Uterus (tissue), 4 donors: ENCODE measurements at places on chromosomes 2 and 18. TPM values are rescaled to one million over a fixed set of nuclear protein-coding genes. Genes with fewer than 3 reads are reported as not detected.

The ASB18 gene
- not detected for total RNA-seq

The RTKN gene
- 10.0 TPM for total RNA-seq

The SKA1 gene
- total RNA-seq, result not detected

The CD226 gene
- 2.9 TPM for total RNA-seq

DNA sequence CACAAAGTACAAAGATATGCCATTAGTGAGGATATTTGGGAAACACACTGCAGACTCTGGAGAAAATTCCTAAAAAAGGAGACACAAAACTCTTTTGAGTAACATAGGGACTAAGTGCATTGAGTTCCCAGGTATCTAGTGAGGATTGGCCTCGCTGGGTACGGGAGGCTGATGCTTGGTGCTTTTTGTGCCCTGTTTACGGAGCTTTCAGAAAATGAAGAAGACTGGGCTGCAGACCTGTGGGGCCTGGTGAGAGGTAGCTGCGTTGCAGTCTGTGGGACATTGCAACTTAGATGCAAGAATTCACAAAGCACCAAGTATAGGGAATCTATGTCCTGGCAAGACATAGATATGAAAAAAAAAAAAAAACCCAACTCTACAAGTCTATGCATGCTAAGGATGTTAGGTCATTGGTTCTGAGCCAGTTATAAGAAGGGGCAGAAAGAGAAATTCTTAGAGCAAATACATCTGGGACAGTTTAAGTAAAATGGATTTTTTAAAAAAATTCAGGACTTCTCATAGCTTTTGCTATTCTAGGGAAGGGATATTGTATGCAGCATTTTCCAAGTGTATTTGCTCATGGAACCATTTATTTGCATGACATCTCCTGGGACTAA, 156.0 kb downstream of the SLC4A3 start:
- no peak overlapping the region for H3K4me3 ChIP-seq
- no peak overlapping the region for H3K27ac ChIP-seq
- no peaks in the 10 kb centered on the region for H3K4me1 ChIP-seq
- DNase-seq, result no peak

DNA sequence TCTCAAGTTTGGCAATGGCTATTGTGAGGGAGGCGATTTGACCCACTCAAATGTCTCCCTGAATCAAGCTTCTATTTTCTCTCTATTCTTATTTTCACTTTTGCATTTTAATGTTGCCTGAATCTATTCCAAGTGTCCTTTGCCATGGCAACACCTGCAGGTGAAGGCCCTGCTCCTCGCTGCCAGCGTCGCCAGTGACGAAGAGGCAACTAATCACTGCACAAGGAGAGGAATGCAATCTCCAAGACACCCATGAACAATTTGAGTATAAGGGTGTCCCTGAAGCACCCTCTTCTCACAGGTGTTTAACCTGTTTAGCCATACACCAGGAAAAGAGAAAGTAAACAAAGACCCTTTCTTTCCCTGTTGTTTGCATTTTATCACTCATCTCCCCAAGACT, 165.6 kb upstream of the VRK2 start:
- peak overlapping the region; percentile 51 for H3K27ac ChIP-seq
- H3K36me3 ChIP-seq, result no peaks in the 10 kb centered on the region

- DNase-seq, result no peak
- no peak overlapping the region for H3K4me3 ChIP-seq
- no peaks in the 10 kb centered on the region for H3K36me3 ChIP-seq
- no peak overlapping the region for H3K27ac ChIP-seq
- H3K4me1 ChIP-seq, result no peaks in the 10 kb centered on the region
- no peaks in the 10 kb centered on the region for H3K27me3 ChIP-seq
Observed at GRCh38 chr2:17162713-17163112, 355.5 kb downstream of the RAD51AP2 start.

DNA sequence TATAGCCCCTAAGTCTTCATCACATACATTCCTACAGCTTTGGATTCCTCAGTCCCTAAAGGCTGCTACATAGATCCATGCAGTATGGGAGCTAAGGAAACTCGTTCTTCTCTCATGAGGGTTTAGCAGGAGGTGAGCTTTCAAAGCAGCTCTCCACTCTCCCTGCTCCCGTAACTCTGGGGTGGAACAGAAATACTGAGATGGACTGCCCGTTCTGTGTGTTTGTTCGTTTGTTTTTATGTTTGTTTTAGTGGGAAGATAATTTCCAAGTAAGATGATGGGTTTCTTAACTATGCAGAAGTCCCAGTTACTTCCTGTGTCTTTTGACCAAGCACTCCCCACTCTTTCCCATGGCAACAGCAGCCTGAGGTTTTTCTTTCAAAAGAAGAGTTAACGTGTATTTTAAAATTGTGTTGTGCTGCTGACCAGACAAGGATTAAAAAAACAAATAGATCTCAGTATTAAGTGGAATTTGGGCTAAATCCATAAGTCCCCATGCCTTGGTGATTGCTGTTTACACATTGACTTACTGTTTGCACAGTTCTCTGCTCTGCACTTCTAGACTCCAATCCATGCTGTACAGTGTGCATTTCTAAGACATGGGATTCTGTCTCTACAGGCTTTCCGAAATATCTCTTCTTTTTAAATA, 156.4 kb upstream of the SH3BP4 start:
- H3K27me3 ChIP-seq, result no peaks in the 10 kb centered on the region
- no peaks in the 10 kb centered on the region for H3K4me1 ChIP-seq
- no peak for DNase-seq
- no peak overlapping the region for H3K27ac ChIP-seq
- no peak overlapping the region for H3K4me3 ChIP-seq

DNA sequence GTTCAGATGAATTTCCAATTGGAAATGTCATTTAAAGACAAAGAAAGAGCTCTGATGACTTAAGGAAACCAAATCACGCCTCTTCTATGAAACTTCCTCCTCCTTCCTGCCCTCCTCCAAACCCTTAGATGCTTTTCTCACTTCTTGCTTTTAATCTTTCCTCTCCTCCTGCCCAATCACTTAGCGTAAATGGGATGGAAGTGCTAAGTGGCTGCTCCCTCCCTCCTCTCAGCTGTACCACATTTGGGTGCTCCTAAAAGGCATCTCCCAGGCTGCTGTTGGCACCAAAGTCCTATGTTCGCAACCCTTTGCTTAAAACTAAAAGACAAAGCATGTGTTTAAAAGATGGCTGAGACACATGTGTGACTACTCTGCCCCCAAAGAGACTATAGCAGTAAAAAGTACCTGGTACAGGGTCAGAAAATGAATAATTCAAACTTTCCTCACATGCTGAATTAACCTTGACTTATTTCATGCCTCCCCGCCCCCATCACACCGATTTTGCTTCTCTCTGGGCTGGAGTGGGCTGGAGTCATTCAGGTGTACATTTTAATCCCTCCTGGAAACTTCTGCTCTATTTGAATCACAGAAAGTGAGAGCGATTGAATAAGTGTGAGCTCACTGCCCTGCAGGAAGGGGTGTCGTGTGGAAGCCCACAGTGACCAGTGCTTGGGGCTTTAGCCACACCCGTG, 59.2 kb upstream of the KLF7 start:
- H3K27me3 ChIP-seq, result no peaks in the 10 kb centered on the region
- H3K4me3 ChIP-seq, result no peak overlapping the region
- H3K27ac ChIP-seq, result no peak overlapping the region
- no peaks in the 10 kb centered on the region for H3K36me3 ChIP-seq
- no peak for DNase-seq
- H3K4me1 ChIP-seq, result no peaks in the 10 kb centered on the region

DNA sequence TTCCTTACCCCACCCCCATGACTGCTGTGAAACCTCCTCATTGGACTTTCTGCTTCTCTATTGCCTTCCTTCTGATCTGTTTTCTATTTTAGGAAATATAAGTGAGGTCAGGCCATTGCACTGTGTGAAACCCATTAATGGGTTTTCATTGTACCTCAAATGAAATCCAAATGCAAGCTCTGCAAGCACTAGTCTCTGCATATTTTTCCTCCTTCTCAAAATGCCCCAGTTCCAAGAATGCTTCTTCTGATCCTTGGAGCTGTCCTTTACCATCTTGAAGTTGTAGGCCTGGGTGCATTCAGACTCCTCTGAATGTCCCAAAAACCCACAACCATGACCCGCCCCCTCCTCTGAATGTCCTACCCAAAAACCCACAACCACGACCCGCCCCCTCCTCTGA, 8.2 kb downstream of the IL1A start:
- H3K36me3 ChIP-seq, result no peaks in the 10 kb centered on the region
- no peak overlapping the region for H3K4me3 ChIP-seq
- no peak for DNase-seq
- H3K27me3 ChIP-seq, result no peaks in the 10 kb centered on the region
- H3K4me1 ChIP-seq, result no peaks in the 10 kb centered on the region

- no peaks in the 10 kb centered on the region for H3K27me3 ChIP-seq
- no peak overlapping the region for H3K27ac ChIP-seq
- no peaks in the 10 kb centered on the region for H3K36me3 ChIP-seq
- DNase-seq, result no peak
- no peaks in the 10 kb centered on the region for H3K4me1 ChIP-seq
Observed at GRCh38 chr2:150853263-150853662, 365.8 kb upstream of the RND3 start.

DNA sequence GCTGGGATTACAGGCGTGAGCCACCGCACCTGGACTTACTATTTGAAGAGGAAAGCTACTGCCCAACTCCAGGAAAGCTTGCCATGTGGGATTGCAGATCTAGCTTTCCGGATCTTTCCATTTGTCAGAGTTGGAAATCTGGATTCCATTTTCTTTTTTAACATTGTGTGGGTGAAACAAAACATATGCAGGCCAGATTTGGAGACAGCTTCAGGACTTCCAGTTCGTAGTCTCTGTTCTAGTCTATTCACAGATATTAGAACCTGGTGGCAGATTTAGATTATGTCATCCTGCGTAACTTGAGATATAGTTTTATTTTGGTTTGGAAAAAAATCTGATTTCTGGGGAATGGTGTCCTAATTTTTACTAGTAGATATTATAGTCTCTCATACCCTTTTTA, 70.5 kb downstream of the ZNF236 start:
- no peaks in the 10 kb centered on the region for H3K36me3 ChIP-seq
- H3K4me3 ChIP-seq, result no peak overlapping the region
- no peak for DNase-seq

DNA sequence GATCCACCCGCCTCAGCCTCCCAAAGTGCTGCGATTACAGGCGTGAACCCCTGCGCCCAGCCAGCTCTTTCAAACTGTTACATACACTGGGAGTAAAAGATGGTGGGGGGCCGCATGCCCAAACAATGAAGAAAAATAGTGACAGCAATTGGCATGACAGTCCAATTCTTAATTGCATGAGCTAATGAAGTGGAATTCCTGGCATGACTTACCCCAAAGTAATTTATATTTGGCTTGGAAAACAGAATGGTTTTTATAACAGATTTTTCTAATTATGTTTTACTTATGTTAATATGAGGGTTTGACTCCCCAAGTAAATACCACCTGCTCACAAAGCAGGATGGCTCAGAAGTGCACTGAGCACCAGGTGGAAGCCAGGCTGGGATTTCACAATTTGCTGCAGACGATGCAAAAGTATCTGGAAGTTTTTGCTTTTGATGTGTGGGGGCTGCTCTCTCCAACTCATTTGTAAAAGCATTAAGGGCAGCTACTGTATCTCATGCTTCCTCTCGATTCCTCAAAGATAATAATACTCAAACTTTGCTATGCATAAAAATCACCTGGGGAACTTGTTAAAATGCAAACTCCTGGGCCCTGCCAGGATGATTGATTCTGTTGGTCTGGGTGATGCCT, 24.0 kb upstream of the ATG16L1 start:
- H3K27ac ChIP-seq, result no peak overlapping the region
- no peaks in the 10 kb centered on the region for H3K4me1 ChIP-seq
- no peaks in the 10 kb centered on the region for H3K27me3 ChIP-seq
- no peaks in the 10 kb centered on the region for H3K36me3 ChIP-seq
- no peak overlapping the region for H3K4me3 ChIP-seq

DNA sequence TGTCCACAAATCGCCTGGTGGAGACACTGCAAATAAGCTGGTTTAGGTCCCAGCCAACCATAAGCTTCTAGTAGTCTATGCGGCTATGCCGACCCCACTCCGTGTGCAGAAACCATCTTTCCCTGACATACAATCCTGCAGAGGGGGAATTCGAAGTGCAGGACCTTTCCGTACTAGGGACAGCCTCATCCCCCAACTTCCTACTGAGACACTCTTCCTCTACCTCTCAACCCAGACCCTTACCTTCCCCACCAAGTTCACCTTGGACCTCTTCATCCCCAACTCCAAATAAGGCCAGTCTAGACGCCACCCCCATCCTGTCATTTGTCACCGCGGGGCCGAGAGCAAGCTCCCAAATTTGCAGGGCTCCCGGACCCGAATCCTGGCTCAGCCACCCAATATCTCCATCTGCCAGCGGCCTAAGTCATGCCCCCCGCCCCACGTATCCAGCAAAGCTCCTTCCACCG, 496 bp downstream of the SUCLG1 start:
- H3K27me3 ChIP-seq, result no peaks in the 10 kb centered on the region
- no peaks in the 10 kb centered on the region for H3K4me1 ChIP-seq
- peak overlapping the region; percentile 84 for H3K27ac ChIP-seq

DNA sequence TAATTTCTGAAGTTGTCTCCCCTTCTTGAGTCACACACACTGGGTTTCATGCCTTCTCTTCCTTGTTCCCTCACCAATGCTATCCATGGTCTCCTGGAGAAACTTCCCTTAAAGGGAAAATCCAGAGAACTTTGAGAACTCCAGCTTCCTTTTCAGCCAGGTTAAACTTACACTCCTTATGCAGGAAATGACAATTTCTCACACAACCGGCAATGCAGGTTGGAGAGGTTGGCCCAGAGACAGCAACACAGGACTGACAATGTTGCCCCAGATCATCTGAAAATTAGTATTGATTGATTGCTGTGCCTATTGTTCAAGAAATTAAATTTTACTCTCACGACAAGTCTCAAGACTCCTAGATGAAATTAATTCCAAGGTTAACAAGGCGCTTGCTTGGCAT, 292.2 kb downstream of the NYAP2 start:
- H3K4me3 ChIP-seq, result no peak overlapping the region
- no peaks in the 10 kb centered on the region for H3K4me1 ChIP-seq
- no peaks in the 10 kb centered on the region for H3K36me3 ChIP-seq
- no peak overlapping the region for H3K27ac ChIP-seq
- H3K27me3 ChIP-seq, result no peaks in the 10 kb centered on the region
- no peak for DNase-seq

DNA sequence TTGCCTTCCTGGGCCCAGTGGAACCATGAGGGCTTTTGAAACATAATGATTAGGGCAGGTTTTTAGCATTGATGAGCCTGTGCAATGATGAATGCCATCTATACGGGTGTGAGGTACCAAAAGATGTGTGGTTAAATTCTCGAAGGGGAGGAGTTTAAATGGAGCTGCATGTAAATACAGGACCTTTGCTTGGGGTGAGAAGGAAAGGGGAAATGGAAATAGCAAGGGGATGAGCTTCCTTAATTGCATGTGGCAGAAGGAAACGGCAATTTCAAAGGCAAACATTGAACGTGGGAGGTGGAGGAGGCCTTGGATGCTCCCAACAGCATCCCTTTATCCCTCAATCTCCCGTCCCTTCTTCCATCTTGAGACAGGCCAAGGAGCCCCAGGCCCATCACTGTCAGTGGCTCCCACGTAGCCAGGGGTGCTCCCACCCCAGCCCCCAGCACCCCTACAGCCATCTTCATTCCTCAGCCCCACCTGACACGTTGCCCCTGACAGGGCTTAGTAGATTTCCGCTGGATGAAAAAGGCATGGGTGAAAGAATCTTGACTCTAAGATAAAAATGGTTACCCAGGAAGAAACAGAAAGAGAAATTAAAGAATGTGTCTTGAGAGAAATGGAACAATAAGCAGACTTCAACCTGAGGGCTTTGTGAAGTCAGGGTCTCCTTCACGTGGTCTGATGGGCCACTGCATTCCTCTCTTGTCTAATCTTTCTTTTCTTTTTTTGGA, 32.5 kb downstream of the INPP5D start:
- H3K27ac ChIP-seq, result no peak overlapping the region
- no peak for DNase-seq
- H3K36me3 ChIP-seq, result no peaks in the 10 kb centered on the region
- H3K27me3 ChIP-seq, result no peaks in the 10 kb centered on the region
